Stimulated activated CD4-positive, alpha-beta T cell treated with anti-CD3 and anti-CD28 coated beads, Interleukin-15, amount 100 ng/mL, for 1 hour (primary cell): ENCODE measurements at places on chromosomes 12 and 14.

DNA sequence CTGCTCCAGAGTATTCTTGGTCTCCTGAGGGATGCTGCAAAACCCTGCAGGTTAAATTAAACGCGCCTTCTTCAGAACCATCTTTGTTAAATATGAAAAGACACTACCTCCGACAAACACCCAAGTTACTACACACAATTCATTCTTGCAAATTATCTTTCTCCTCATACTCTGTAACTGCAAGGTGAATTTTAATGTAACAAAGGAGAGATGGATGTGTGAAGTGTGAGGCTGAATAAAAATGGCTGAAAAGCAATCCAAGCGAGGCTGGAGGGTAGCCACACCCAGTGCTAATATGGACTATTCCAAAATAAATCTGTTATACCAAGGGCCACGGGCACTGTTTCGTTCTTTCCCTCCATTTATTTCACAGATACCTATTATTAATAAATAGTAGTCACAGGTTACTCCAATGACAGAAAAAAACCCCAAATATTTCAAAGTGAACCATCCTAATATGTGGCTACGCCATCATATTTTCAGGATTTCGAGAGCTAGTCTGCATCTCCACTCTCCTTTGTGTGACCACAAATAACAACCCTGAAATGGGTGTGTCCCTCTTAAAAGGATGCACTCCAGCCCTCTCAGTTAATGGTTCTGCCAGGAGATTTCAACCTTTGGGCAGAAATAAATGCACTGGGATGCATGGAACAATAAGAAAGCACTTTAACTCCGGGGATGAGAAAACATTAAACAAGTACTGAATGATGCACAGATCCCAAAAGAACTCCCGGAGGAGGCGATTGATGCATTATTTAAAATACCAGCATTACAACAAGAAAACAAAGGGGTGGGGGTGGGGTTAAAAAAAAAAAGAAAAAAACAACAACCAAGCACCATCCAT is 53.1 kb upstream of the CCDC175 start:
- no peak for DNase-seq

DNA sequence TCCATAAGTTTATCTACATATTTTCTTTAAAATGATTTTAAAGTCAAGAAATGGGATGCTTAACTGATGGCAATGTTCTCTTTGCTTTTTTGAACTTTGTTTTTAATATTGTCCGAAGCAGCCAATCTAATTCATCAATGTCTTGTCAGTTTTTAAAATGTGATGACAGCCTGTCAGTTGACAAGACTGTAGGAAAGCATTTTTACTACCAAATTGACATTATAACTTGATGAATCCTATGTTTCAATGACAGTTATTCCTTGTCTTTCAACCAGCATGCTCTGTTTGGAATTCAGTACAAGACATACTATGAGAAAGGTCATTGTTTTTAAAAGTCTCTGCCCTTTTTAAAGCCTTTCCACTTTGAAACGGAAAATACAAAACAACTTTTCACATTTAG is 1073.2 kb downstream of the TMTC2 start:
- DNase-seq: no peak

- DNase-seq: no peak
Measured at GRCh38 chr12:63093711-63094110, 57.3 kb downstream of the AVPR1A start.

DNA sequence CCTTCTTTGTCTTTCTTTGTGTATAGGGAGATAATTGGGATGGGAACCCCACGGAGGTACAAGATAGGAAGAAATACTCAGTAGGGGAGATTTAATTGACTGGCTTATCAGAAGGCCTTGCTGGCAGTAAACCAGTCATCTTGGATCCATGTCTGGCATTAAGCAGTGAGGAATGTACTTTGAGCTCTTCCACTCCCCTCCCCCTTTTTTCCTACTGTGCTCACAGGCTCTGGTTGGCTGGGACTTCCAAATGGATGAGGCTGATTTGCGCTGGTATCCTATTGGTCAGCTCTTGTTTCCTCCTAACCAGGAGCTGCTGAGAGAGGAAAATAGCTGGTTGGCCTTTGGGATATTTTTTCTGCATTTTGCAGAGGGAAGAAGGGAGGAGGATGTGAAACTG is 24.7 kb downstream of the NGDN start:
- DNase-seq: no peak

- no peak for DNase-seq
Measured at GRCh38 chr14:104813286-104813685, 12.4 kb downstream of the ZBTB42 start.

DNA sequence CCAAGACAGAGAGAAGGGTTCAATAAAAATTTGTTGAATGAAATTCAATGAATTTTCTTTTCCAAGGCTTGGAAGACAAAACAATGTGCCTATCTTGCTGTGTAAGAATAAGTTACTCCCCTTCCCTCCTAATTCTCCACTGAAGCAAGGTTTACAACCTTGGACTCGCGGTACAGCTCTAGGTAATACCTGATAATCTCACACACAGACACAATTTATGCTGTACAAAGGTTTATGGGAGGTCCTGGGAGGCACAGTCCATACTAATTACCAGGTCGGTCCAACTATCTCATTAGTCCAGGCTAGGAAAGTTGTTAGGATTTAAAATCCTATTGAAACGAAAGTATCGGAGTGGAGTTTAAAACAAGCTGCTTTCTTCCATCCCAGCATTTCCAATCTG is 42.6 kb downstream of the NELL2 start:
- no peak for DNase-seq

DNA sequence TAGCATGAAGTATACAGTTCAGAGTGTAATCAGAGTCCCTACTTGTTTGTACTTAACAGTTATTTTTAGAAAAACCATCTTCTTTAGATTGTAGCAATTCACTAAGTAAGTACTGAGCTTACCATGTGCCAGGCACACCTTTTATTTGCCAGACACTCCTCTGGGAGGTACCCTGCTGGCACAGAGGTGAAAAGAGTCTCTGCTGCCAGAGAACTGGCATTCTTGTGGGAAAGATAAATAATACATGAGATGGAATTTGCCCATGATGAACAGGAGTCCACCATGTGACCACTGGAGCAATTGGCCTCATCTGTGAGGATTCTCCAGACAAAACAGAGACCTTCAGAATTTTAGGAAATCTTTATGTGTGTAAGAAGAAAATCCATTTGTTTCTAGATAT is 199.3 kb upstream of the SLC16A7 start:
- no peak for DNase-seq

- DNase-seq: no peak
Measured at GRCh38 chr14:31395572-31396205, 24.7 kb downstream of the HEATR5A start.

GRCh38 chr14:58829594-58829993 is 191.8 kb downstream of the DACT1 start:
- no peak for DNase-seq

DNA sequence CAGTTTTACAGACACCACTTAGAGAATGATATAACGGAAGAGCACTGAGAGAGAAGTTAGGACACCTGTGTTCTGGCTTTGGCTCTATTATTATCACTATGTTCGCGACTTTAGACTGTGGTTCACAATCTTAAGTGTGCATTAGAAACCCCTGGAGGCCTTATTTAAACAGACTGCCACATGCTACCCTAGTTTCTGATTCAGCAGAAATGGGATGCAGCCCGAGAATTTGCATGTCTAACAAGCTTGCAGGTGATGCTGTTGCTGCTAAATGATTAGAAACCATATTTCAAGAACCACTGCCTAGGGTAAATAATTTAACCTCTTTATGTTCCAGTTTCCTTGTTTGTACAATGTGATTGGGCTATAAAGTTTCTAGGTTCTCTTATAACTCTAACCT is 3.6 kb upstream of the RAD51AP1 start:
- DNase-seq: no peak

GRCh38 chr12:104121001-104121400 is 17.0 kb downstream of the NFYB start:
- DNase-seq: no peak

GRCh38 chr14:76131071-76131965 is 20.4 kb upstream of the GPATCH2L start:
- DNase-seq: no peak

GRCh38 chr14:34035177-34035933 is 84.5 kb upstream of the EGLN3 start:
- no peak for DNase-seq

GRCh38 chr12:80317307-80317706 is 126.7 kb upstream of the PTPRQ start:
- DNase-seq: no peak

DNA sequence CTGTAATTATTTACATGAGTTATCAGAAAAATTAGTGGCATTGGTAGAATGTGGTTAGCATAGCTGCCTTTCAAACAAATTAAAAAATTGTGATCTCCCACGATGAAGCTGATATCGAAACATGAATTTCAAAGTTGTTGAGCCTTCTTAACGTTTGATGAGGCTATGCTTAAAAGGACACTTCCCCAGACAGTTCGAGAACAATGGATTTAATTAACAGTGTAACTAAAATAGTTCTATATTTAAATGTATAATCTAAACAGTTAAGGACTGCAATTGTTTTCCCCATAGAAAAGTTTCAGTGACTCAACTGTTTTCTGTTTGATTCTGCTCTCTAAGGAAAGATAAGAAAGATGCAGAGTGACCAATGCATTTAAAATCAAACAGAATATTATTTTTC is 1.6 kb downstream of the CLEC2B start:
- DNase-seq: no peak

DNA sequence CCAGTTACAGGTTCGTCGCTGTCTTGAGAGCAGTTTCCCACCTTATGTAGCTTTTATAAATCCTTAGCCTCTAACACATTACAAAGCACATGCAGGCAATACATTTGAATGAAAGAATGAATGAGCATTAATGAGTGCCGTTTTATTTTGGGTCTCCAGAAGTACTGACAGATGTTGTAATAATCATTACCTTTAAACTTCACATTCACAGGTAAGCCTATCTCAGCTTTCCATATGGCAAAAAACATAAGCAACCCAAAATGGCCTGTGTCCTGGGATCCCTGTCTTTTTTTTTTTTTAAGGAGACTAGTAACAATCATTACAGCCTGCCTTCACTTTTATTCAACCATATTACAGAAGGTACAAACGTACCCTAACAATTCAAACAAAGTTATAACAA is 52.9 kb upstream of the FERMT2 start:
- no peak for DNase-seq

DNA sequence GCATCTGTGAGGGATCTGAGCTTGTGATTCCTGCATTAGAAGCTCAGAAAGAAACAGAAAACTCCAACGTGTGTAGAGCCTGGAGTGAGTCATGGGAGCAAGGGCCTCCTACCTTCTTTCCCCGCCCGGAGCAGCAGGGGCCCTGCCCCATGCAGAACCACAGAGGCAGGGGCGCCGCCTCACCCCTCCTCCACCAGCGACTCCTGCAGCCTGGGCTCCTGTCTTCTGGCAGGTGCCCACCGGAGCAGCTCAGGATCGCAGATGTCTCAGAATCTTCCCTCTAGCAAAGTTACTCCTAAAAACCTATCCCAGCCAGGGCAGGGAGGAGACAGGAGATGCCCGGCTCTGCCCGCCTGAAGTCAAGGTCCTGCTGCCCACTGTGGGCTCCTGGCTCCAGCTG is 58.7 kb downstream of the STX2 start:
- DNase-seq: no peak

GRCh38 chr14:23984891-23985602 is 3.7 kb upstream of the DHRS4L2 start:
- DNase-seq: no peak

DNA sequence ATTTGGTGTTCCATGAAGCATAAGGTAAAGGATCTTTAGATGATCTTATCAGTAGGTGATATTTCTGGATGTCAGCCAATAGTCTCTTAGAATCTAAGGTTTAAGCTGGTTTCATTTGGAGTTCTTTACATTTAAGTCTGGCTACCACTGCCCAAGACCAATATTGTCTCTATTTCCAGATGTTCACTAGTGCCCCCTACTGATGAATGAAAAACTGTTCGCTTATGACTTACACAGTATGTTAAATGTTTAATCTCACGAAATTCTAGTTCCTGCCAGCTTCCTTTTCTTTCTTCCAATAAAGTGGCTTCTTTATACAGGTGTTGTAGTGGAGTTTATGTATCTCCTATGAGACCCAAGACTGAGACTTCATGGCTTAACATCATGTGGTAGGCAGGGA is 31.8 kb upstream of the MIS18BP1 start:
- DNase-seq: no peak

DNA sequence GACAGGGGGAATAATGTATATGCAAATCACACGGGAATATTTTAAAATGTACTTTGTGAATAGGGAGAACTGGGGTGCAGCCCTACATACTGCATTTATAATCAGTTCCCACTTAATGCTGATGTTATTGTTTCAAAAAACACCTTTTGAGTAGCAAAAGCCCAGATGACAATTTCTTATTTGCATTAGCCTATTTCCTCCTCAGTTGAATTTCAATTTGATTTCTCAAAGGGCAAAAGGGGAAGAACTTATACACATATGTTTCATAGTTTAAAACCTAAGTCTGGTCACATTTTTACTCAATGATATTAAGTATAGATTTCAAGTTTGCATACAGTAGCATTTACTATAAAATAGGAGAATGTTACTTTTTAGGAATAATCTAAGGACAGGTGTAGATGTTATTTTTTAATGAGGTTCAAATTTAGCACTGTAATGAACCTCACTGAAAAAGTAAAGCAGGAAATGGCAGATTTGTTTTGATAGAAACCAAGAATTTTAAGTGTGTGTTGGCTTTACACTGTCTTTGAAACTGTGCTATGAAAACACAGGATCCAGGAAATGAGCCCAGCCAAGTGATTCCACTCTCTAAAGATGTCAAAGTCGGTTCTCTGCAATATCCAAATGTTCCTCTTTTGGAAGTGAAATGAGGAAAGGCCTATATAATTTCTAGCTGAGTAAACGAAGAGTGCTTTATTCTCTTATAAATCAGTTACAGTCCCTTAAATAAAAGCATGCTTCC is 367.4 kb downstream of the BTG1 start:
- no peak for DNase-seq

DNA sequence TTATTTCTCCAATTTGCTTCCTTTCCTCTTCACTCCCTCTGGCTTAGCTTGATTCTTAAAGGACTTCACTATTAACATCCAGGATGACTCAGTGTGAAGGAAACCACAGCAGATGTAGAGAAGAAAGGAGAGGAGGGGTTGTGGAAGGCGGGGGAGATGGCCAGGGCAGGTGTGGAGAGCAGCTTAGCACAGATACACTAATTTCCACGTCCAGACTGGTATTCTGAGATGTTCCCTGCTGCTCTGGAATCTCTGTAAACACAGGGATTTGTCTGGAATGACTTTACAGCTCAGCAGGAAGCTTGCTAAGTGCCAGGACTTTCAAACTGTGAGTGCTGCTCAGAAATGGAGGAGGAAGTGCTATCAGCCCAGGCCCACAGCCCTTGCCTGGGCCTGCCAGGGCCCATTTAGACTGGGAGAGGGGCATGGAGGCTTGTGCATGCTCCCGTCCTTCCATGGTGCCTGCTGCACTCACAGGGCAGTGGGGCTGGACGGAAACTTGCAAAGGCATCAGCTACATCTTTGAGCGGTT is 202.5 kb upstream of the DDHD1 start:
- no peak for DNase-seq

DNA sequence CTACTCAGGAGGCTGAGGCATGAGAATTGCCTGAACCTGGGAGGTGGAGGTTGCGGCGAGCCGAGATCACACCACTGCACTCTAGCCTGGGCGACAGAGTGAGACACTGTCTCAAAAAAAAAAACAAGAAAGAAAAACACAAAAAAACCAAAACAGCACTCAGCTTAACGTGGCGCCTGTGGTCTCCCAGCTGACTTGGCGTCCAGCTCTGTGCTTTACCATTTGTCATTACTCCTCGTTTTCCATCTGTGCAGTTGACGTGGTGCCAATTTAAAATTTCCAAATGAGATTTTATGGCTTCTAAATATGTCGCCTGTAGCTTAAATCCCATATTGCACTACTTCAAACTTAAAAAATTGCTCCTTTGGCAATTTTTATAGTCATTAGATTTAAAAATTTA is 2.0 kb downstream of the MGP start:
- DNase-seq: no peak

- no peak for DNase-seq
Measured at GRCh38 chr14:74980398-74980730, 22.4 kb upstream of the EIF2B2 start.
